Hepatocyte (in vitro differentiated cells): ENCODE measurements at places on chromosomes 1 and 21. TPM values are rescaled to one million over a fixed set of nuclear protein-coding genes. Genes with fewer than 3 reads are reported as not detected.

ADAM30 gene
- polyA plus RNA-seq, result not detected in 2 replicates

UBASH3A gene
- polyA plus RNA-seq, result not detected in 2 replicates

GRCh38 chr1:114610546-114611245 lies 29.3 kb upstream of the BCAS2 start:
- no peak for DNase-seq

DNA sequence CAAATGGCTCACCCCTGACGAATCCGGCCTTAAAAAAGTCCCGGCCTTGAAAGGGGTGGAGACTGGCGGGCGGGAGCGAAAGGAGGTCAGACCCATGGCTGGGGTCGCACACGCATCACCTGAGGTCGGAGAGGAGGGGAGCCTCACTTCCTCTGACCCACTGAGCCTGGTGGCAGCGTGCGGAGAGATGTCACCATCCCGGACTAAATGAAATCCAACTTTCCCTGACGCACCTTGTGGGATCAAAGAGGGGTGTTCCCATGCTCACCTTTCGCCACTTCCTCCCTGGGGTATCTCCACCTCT lies 709 bp upstream of the SLC41A1 start:
- no peak for DNase-seq

DNA sequence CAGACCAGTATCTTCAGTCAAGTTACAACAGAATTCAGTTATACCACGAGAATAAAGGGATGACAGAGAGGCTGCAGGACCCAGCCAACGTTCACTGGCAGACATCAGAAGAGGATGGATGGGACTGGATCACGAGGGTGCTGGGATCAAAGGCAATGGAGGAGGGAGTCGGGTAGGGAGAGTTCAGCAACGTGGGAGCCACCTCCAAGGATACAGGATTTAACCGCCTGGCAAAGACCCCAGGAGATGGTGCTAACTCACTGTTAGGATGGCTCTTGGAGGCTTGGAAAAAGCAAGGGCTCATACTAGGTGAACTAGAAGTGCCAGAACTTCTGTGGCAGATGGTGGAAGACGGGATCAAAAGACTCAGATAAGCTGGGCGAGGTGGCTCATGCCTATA lies 99.1 kb upstream of the DISP3 start:
- DNase-seq, result no peak

- no peak for DNase-seq
Observed at GRCh38 chr21:15491100-15491499, 238.7 kb upstream of the USP25 start.

TOMM20 gene
- polyA plus RNA-seq, result 51.8 and 55.0 TPM in 2 replicates

OLIG2 gene
- not detected in 2 replicates for polyA plus RNA-seq

GRCh38 chr1:32729254-32730046 lies 26.9 kb upstream of the SYNC start:
- DNase-seq, result no peak
